ENCODE measurements at places on chromosomes 7 and 10.

- no peak for DNase-seq
These were observed 467.7 kb downstream of the PLXNA4 start for GRCh38 chr7:132108563-132108962.

DNA sequence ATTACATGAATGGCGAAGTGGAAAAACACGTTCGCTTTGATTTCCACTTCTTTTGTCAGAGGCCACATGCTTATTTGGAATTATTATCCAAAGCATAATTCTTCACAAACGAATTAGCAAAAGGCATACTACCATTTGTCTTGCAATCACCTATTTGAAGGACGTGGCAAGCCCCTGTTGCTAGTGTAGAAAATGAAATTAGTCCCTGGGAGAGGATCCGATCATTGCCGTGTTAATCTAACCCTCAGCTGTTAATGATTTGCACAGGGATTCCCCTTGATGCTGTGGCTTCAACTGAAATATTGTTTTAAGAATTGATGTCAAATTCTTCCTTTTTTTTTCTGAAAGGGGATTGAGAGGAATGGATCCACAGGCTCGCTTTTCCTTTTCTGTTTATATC, 4.6 kb downstream of the AGMO start:
- no peak for DNase-seq

DNA sequence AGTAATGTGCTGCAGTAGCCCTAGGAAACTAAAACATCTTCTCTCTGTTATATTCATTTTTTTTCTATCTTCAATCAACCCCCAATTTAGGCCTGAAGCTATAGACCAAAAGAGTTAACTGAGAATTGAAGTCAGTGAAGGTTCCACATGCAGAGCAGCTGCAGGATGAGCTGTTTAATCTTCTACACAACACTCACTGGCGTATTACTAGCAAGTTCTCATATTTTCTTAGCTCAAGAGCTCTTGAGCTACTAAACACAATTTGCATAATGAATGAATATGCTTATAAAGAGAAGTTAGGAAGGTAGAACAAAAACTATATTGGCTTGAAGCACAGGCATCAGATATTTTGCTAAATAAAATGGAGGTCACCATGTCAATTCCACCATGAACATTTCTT, 41.2 kb upstream of the GPR22 start:
- DNase-seq = no peak

DNA sequence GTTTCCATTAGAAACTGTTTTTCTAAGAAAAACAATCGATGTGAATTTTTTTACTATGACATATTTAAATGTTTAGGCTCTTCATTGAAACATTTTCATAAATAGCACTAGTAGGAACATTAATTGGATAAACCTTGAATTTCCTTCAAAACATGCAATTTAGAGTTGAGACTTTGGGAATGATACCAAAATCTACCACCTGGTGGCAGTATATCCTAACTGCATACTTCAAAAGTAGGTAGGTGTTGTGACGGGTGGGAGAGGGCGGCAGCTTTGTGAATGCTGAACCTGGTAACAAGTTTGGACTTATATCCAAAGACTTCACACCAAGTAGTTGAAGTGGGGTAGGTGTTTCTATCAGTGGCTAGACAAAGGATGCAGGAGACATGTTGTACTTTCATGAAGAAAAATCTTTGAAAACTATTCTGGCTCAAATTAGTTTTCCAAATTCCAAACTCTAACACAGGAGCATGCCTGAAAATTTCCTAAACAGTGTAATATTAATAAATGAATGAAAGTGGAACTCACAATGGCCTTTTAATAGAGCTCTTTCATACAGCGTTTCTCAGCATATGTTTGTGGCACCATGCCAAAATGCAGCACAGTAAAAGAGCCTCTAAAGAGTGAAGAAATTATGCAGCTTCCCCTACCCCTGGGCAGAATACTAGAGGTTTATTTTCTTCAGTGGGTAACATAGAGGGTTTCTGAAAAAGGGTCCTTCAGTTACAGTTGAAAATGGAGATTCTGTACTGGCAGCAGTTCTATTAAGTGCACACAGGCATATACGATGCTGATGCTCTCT, 201.0 kb upstream of the TPK1 start:
- no peak for DNase-seq

GRCh38 chr10:5888843-5889623, 660 bp downstream of the ANKRD16 start:
- DNase-seq = no peak

DNA sequence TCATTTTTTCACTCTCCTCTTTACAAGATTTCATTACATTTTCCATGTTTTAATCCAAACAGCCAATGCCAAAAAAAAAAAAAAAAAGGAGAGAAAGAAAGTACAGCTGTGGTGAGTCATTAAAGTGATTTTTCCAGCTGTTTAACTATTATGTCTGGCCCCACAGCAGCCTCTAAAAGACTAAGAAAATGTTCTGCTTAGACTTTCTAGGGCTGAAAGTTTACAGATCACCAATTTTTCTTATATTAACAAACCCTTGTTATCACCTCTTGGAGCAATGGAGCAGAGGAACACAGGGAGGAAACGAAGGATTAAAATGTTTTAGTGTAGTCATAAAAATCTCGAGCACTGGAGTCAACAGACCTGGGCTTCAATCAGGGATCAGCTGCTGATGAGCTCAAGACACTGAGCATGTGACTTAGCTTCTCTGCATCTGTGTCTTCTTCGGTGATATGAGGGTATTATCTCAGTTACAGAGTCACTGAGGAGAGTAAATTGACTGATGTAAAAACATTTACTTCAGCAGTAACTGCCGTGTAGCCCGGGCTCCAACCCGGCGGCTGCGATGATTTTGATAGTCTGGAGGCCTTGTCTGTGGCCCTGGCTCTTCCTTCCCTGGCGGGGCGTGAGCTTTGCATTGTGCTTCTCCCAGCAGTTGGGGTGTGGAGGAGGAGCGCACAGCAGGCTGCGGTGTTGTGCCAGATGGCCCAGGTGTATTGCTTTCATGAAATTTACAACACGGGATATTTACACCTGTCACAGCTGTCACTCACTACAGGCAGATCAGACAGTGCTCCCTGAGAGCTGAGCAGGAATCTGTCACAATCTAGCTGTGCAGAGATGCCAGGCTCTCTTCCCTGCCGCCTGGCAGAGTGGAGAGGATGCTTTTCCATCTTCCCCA, 298.3 kb upstream of the FZD8 start:
- no peak for DNase-seq

DNA sequence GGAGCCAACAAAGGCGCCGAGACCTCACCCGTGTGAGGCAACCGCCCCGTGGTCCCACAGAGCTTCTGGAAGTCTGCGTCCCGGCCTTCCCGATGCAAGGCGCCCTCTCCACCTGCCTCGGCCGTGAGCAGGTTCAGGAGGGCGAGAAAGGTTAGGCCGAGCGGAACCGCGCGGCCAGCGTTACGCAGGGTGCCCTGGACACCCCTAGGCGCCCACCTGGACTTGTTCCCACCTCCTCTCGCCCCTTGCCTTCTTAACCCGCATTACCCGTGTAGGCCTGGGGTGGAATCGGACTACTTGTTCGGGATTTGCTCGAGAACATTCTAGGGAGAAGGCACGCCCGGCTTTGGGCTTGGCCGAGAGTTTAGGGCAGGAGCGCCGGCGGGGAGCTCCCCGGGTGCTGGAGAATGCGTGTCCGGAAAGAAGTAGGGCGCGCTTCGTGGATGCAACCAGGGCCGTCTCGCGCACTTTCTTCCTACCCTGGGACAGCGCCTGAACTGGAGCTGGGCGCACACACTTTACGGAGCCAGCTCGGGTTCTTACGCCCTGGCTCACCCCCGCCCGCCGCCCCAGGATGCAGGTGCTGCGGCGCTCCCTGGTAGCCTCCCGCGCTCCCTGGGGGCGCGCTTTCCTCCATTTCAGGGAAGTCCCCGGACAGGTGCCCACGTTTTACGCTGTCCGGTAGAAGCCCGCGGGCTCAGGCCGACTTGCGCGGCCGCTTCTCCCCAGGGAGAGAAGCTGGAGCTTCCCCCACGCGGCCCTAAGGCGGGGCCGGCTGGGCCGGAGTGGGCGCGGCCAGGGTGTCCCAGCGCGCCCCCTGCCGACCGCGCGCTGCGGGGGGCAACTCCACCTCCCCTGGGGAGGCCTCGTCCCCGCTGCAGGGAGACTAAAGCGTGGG, 74.5 kb downstream of the INSIG1 start:
- DNase-seq = no peak

- no peak for DNase-seq
These were observed 58.1 kb upstream of the MXI1 start for GRCh38 chr10:110149259-110149658.

DNA sequence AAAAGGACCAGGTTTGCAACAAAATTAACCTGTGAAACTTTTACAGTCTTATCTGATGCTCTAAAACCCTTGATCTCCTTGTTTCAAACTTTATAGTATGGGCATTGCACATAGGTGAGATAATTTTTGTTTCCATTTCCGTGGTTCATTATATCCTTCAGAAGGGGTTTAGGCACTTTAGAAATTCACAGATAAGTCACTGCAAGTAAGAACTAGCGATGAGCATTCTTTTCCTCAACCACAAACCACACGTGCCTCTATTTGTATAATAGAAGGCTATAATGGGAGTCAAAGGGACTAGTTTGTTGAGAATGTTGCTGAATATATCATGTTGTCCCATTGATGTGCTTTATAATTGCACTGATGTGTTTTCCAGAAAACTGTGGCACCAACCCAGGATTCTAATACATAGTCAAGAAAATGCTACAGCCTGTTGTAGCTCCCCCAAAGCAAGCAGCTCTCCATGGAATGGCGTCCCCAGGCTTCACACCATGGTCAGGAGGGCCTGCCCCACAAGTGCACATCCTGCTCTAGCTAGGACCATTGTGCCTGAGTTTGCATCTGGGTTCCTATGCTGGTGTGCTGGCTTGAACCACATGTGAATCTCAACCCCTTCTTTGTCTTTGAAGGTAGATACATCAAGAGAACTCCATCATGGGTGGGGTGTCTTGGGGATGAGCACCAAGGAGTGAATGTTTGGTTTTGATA, 14.0 kb upstream of the ATXN7L1 start:
- DNase-seq = no peak

DNA sequence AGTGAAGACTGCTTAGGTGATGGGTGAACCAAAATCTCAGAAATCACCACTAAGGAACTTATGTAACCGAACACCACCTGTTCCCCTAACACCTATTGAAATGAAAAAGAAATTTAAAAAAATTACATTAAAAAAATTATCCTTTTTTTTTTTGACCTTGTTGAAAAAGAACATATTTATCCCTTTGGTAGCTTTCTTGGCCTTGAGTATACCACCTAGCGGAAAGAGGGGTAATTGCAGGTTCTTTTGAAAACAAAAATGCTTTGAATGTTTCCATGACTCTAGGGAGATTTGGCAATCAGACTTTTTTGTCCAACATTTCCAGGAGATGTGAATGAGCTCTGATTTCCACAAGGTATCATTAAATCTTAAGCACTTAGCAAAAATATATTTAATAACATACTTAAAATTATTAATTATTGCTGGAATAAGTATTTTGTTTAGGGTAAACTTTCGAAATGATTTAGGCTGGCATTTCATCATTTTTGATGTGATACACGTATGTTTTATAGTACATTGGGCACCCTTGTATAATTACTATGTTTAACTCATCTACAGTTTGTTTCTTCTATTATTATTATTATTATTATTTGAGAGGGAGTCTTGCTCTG, 47.0 kb upstream of the ELMO1 start:
- no peak for DNase-seq

DNA sequence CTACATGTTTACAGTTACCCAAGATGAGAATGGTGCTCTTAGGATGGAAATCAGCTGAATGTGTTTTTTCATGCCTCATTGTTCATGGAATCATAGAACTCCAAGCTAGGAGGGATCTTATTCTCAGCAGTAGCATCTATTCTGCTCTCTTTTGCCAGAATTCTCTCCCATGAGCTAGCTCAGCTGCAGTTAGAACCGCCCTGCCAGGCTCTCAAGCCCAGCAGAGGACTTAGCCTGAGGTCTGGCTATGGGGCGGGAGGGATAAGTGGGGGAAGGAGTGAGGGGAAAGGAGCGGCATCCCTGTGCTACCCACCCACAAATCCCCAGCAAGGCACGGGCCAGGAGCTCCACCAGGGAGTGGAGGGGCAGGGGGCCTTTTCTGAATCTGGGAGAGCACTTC, 120.7 kb upstream of the PLXNA4 start:
- no peak for DNase-seq

DNA sequence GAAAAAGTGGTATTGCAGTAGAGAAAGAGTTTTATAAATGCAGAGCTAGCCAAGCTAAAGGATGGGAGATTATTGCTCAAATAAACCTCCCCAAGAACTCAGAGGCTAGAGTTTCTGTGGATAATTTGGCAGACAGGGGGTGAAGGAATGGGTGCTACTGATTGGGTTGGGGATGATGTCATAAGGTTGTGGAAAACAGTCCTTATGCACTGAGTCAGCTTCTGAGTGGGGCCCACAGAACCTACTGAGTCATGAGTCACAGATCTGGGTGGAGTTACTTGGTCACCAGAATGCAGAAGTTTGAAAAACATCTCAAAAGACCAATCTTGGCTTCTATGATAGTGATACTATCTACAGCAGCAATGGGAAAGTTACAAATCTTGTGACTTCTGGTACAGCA, 1146.7 kb downstream of the TYW1 start:
- DNase-seq = no peak

DNA sequence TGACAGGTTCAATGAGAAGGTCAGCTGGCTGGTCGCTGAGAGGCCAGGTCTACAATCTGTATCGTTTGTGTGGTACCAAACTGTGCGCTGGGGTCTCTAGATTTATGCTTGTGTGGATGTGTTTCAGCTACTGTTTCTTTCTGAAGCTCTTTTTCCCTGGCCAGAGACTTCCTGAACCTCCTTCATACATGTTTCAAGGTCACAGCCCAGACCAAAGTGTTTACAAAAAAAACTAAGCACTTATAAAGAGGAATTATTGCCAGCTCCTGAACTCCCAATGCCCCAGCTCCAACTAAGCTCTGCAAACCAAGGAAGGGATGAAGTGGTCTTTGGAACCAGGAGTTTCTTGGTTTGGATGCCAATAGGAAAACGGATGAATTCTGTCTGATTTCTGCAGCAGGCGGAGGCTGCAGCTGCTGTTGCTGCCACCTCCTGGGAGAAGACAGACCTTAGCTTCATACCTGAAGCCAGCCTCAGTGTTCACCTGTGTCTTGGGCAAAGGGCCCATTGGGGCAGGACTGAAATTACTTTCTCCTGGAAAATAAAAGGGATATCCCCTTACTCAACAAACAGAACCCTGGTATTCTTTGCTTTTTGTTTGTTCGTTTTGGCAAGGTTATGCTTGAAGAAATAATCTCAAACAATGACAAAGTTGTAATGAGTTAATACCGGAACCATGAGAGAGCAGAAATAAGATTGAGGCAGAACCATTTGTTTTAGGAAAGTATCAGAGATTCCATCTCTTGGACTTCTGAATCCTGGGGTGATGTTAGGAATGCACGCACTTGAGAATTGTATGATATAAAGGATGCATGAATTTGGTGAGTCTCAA, 24.6 kb upstream of the MKLN1 start:
- no peak for DNase-seq

- no peak for DNase-seq
These were observed 337.0 kb downstream of the CRPPA start for GRCh38 chr7:16084370-16084769.

All from activated CD8-positive, alpha-beta memory T cell treated with anti-CD3 and anti-CD28 coated beads for 4 hours (primary cell).